SK-N-SH (cell line): ENCODE measurements at places on chromosomes 3 and 15. TPM values are rescaled to one million over a fixed set of nuclear protein-coding genes. Genes with fewer than 3 reads are reported as not detected.

DNA sequence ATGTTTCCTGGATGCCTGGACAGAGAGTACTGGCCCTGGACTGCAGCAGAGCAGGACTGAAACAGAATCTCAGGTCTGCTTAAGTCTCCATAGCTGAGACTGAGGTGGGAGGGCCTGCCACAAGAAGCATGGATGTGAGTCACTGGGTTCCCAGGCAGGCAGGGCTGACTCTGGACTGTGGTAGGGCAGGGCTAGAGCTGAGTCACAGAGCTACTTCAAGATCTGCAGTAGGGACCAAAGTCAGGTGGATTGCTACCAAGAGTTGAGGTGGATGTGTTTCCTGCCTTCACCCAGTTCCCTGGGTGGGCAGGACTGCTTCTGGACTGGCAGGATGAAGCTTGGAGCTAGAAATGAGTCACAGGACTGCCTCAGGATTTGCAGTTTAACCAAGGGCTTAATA is 282.9 kb downstream of the AGBL1 start:
- H3K4me3 ChIP-seq, result no peak overlapping the region
- no peaks in the 10 kb centered on the region for H3K36me3 ChIP-seq
- H3K27me3 ChIP-seq, result no peaks in the 10 kb centered on the region
- no peak overlapping the region for H3K27ac ChIP-seq
- DNase-seq, result no peak

The NXPE3 gene
- 21.3 and 25.1 TPM in 2 replicates for polyA plus RNA-seq

GRCh38 chr3:133206921-133207320 is 168.7 kb downstream of the TMEM108 start:
- no peaks in the 10 kb centered on the region for H3K27me3 ChIP-seq
- DNase-seq, result no peak
- H3K4me3 ChIP-seq, result no peak overlapping the region
- peaks cover 27% of the 10 kb centered on the region for H3K4me1 ChIP-seq
- no peaks in the 10 kb centered on the region for H3K36me3 ChIP-seq
- no peak overlapping the region for H3K27ac ChIP-seq

DNA sequence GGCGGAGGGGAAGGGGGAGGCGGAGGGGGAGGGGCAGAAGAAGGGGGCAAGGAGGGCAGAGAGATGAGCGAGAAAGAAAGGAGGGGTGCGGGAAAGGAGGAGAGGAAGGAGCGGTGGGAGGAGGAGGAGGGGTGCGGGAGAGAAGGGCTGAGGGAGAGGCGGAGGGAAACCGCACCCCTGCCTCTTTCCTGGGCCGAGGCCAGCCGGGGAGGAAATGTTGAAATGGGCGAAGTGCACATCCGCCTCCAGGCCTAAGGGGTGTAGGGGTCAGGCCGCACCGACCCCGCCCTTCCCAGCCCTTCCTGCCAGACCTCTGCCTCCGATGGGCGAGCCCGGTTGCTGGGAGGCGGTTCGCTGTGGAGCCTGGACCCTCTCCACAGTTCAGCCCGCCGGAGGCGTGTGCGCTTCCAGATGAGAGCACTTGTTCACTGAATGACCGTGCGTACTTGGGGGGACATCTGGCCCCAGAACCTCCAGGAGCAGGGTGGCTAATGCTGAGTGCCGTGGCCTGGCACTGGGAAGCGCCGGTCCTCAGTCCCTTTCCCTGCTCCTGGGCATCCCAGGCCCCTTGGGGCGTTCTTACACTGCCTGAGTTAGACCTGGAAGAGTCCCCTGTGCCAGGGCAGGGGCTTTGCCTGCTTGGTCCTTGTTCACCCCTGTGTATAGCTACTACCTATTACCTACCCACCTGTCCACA is 110.3 kb upstream of the KLF13 start:
- H3K27ac ChIP-seq, result peak overlapping the region; percentile 72; the same call in 1 of the 2 replicates
- no peaks in the 10 kb centered on the region for H3K36me3 ChIP-seq
- no peak overlapping the region; the same call in 1 of the 2 replicates for H3K4me3 ChIP-seq
- peaks cover 32% of the 10 kb centered on the region for H3K4me1 ChIP-seq
- peak; percentile 88 for DNase-seq

DNA sequence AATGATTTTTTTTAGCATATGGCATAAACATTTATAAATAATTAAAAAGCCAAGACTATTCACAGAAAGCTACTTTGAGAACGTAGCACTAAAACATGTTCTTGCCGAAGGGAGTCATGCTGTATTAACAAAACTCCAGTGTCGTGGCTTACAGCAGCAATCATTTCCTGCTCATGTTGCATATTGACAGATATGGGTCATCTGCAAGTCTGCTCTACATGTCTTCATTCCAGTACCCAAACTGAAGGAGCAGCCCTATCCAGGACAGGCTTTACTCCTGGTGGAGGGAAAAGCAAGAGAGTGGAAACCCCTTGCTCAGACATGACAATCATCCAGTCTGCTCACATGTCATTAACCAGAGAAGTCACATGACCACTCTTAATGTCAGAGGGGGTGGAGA is 87.6 kb downstream of the NEK11 start:
- H3K27me3 ChIP-seq, result no peaks in the 10 kb centered on the region
- H3K4me1 ChIP-seq, result peaks cover 2% of the 10 kb centered on the region; the same call in 1 of the 2 replicates
- DNase-seq, result no peak
- H3K4me3 ChIP-seq, result no peak overlapping the region
- no peaks in the 10 kb centered on the region for H3K36me3 ChIP-seq
- H3K27ac ChIP-seq, result no peak overlapping the region

DNA sequence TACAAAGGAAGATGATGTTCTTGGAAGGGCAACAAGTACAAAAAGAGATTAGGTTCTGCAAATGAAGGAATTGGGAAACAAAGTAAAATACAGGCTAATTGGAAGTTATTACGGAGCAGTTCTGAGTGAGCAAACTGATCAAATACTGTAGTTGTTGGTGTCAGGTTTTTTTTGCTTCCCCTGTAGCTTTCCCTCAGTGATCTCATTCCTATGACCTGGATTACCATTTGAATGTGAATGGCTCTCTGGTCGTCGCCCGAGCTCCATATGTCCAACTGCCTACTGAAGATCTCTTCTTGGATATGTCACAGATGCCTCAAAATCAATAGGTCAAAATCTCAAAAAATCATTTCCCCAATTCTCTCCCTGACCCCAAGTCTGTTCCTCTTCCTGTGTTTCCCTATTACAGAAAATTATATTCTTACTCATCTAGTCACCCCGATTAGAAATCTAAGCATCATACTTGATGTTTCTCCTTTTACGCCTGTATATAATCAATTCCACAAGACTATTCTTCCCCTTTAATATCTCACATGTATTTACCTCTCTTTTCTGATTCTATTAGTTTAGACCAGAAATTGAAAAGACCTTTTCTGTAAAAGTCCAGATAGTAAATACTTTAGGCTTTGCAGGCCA is 29.0 kb downstream of the GOLM2 start:
- H3K36me3 ChIP-seq, result no peaks in the 10 kb centered on the region
- H3K4me3 ChIP-seq, result no peak overlapping the region
- H3K4me1 ChIP-seq, result no peaks in the 10 kb centered on the region

GRCh38 chr3:52829906-52830463 is 487 bp downstream of the ITIH4 start:
- no peaks in the 10 kb centered on the region for H3K36me3 ChIP-seq
- H3K27ac ChIP-seq, result no peak overlapping the region
- no peak for DNase-seq

DNA sequence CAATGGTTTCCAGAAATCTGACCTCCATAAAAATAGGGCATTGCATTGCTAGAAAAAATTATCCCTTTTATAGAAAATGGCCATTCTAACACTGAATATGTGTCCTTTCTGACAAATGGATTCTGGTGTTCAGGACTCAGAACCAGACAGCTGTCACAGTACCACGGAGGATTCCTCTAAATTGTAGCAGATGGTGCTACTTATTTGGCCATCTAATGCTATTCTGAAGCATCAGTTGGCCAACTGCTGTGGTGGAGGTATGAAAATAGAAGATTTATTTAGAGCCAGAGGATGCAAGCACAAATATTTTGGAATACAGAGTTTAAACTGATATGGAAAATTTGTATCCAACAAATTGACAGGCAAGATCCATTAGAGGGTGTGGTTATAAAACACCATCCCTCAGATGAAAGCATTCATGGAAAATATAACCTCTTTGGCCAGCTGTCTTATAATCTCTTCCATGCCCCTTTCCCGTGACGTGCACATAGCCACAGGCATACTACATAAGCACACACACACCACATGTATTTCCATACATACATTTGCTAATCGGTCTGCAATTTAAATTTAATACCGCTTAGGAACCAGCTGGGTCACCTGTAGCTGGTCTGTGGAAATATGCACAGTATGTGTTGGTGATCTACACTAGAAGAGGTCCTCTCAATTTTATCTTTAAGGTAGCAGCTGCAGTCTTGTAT is 302.7 kb upstream of the KCNMB2 start:
- no peaks in the 10 kb centered on the region for H3K4me1 ChIP-seq
- H3K27ac ChIP-seq, result no peak overlapping the region
- H3K4me3 ChIP-seq, result no peak overlapping the region
- no peaks in the 10 kb centered on the region for H3K36me3 ChIP-seq
